NCI-H1436 (cell line): ENCODE measurements at places on chromosomes 5 and 9.

- no peak for DNase-seq
Measured at GRCh38 chr5:96329886-96330529, 103.0 kb downstream of the PCSK1 start.

GRCh38 chr9:37271679-37272078 lies 150.8 kb upstream of the GRHPR start:
- DNase-seq, result no peak

DNA sequence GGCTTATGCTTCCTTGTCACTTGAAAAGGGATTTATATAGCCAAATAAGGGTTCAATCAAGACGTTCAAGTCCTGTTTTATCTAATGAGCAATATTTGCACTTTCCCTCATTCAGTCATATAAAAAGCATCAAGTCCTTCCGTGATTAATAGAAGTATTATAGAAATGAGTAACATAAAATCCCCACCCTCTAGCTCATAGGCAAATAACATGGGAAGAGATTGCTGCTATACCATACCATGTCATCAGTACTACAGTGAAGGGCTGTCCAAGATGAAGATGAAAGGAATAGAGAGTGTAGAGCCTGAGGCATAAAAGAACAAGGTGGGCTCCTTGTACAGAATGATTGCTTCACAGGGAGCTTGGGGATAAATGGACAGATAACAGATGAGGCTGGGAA lies 20.4 kb upstream of the PAPPA start:
- DNase-seq, result no peak

- no peak for DNase-seq
Measured at GRCh38 chr5:87151547-87151946, 116.1 kb upstream of the RASA1 start.

GRCh38 chr5:136043968-136044610 lies 15.3 kb downstream of the TGFBI start:
- DNase-seq, result no peak

DNA sequence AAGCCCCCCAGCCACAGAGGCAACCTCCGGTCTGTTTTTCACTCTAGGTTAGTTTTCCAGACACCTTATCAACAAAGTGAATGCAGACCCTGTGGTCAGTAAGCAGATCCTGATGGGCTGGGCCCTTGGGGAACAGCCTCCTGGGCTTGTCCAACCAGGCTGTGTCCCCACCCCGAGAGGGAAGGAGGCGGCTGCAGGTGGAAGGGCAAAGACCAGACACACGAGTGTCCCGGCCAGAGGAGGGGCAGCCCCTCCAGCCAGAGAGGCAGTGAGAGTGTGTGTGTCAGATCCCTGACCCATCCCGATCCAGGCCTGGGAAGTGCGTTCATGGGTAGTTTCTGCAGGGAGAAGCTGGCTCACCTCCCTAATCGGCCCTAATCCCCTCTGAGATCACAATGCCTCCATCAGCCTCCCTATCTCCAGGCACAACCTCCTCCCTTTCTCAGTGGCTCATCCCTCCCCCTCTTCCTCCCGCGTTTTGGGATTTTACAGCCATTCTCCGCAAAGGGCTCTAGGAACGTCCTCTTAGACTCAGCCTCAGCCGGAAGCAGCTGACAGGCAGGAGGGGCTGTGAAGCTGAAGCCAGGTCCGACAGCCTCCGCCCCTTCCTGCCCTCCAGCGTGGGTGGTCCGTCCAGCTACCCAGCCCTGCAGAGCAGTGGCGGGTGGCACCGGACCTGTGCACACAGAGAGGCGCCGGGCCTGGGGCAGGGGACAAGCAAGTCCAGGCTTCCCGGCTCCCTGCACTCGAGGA lies 9.7 kb downstream of the SLC12A7 start:
- no peak for DNase-seq

DNA sequence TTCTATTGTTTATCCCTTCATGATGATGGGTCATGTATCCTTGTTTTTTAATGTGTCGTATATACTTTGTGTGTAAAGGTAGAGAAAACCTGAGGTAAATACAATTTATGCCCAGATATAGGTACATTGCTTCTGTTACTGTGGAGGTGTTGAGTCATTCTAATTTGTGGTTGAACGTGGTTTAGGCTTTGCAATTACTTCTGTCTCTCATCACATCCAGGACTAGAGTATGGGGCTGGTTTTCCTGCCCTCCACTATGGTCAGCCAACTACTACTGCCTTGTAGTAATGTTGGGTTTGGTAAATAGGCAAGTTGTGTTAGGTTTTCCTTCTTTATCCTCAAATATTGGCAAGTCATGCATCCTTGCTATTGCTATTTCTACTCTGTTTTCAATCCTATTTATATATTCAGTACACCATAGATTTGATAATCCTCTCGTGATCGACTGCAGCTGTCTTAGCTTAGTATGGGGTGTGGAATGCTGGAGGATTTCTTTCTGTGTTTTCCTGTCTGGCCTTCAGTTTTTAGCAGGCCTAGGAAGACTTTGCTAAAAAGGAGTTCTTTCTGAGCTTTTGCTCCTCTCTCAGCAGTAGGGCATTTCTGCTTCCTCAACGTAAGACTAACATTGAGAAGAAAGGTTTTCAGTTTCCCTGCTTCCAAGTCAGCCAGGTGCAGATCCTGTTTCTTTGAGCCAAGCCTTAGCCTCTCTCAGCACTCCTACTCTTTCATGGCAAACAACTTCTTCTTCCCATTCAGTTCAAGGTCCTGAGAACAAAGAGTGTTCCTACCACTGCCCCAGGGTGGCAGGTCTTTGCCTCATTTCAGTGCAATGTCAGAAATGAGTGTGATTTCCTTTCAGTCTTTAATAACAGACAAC lies 844.4 kb upstream of the CDH18 start:
- DNase-seq, result no peak

DNA sequence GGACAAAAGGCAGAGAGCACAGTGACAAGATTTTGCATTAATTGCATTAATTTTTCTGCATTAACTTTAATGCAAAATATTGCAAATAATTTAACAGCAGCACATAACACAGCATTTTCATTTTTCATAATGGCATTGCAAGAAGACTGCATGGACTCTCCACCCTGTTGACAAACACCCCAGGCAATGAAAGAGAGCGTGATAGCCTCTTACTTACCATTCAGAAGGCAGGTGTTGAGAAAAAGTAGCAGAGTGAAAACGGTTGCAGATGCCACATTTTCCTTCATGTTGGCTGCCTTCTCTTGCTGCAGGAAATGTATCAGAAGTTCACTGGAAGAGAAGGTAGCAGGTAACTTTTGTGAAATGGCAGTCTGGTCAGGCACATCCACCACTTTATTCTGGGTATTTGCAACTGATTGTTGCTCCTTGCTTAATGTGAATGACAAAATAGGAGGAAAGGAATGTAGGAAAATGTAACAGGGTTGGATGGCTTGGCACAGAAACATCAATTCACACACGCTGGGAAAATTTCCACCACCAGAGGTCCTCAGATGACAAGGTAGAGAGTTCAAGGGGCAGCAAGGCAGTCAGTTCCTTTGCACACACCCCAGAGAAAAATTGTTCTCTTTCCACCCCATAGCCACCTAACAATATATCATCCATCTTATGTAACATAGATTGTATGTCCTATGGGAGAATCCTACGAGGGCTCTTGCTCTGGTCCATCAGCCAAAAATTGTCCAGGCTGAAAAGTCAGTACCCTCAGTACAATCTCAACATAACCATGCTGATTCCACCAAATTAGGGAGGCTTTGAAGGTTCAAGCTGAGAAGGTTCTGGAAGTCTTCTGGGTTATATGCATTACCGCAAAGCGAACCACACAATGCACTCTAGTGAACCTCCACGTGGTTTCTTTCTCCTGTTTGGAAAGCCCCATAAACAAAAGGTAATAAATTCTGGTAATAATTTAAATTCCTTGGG lies 41.9 kb upstream of the AGXT2 start:
- peak; percentile 18 for DNase-seq

GRCh38 chr5:154331232-154331631 lies 114.6 kb upstream of the SAP30L start:
- no peak for DNase-seq

GRCh38 chr5:88875341-88876234 lies 7.4 kb downstream of the MEF2C start:
- DNase-seq, result no peak

DNA sequence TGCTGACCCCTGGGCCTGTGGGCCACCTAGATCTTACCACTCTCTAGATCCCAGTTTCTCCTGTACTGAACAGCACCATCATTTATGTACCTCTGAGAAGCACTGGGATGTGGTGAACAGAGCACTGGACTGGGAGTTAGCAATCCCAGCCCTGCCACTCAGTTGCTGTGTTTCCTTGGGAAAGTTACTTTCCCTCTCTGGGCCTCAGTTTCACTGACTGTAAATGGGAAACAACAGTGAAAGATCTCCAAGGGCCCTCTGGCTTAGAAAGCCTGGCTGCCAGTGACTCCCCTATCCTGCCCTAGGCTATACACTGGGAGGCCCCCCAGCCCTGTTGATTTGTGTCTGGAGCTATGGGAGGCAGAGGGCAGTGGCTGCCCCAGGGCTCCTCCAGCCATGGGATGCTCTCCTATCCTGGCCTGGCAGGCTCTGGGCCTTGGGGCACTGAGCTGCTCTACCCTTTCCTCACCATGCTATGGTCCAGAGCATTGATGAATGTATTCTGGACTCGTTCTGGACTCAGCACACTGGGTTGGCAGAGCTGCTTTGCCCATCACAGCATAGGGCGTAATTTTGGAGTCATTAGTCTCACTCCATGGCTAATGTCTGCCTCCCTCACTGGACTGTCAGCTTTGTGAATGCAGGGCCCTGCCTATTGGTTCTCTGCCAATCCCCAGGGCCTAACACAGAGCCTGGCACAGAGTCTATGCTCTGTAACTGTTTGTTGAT lies 99.3 kb downstream of the RGS3 start:
- no peak for DNase-seq

DNA sequence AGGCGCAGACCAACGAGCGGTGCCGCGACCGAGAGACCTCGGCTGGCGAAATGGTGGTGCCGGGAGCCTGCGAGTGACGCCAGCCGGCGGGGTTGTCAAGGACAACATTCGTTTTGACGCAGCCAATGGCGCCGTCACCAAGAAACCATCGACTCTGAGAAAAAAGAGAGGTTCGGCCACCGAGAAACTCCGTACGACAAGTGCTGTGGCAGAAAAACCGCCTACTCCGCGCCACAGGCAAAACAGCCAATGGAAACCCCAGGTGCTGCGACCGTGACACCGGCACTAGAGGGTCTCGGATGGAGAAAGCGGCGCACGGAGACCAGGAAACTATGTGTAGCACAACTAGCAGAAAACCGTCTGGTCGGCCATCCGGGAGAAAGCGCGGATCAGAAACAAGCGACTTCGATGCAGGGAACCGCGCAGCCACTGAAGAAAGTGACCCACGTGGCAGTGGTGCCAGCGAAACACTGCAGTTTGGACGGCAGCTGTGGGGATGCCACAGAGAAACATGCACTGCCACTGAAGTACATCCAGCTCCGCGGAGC lies 88.8 kb downstream of the ANXA2R start:
- no peak for DNase-seq

GRCh38 chr9:38214432-38214831 lies 145.4 kb upstream of the SHB start:
- no peak for DNase-seq

- no peak for DNase-seq
Measured at GRCh38 chr5:83026930-83027687, 50.1 kb downstream of the TMEM167A start.

- no peak for DNase-seq
Measured at GRCh38 chr9:134357631-134358025, 31.4 kb downstream of the RXRA start.

DNA sequence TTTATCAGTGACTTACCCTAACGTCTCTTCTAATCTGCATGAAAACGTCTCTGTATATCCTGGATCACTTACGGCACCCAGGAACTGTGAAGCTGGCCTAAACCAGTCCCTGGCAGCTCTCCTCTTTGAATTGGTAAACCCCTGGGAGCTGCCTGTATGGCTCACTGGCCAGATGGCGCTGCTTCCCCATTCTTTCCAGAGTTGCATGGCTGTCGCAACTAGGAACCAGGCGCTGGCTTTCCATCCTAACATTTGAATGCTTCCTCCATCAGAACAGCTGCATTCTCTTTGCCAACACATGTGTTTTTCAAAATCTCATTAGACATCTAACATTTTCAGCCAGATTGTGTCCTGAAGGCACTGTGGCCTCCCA lies 8.0 kb upstream of the PCA3 start:
- DNase-seq, result peak; percentile 51

GRCh38 chr9:108813951-108814601 lies 41.7 kb downstream of the ACTL7B start:
- DNase-seq, result peak; percentile 35

- DNase-seq, result peak; percentile 39
Measured at GRCh38 chr9:25964239-25964638, 286.0 kb upstream of the TUSC1 start.

GRCh38 chr5:171954721-171955120 lies 51.7 kb downstream of the FBXW11 start:
- no peak for DNase-seq

GRCh38 chr5:80806929-80807328 lies 152.1 kb upstream of the DHFR start:
- DNase-seq, result no peak

DNA sequence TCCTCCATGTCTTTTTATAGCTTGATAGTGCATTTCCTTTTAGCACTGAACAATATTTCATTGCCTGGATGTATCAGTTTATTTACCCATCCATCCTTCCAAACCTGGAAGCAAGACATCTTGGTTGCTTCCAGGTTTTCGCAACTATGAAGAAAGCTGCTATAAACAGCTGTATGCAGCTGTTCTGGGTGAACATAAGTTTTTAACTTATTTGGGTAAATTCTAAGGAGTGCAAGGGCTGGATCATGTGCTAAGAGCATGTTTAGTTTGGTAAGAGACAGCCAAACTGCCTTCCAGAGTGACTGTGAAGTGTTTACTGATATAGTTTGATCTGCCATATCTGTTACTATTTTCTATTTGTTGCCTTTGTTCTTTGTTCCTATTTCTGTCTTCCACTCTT lies 58.5 kb downstream of the CSF2 start:
- no peak for DNase-seq
